NCI-H524 (cell line): ENCODE measurements at places on chromosomes 12 and 14.

GRCh38 chr14:34364201-34364600 is 97.8 kb downstream of the SPTSSA start:
- DNase-seq = no peak

GRCh38 chr14:101915871-101916815 is 48.2 kb upstream of the DYNC1H1 start:
- no peak for DNase-seq

- peak; percentile 51 for DNase-seq
Observed at GRCh38 chr14:61321385-61322010, at the start of gene PRKCH. Gene PRKCH (plus strand): TSS chr14:61321579. CDS start chr14:61322102, 523 bp downstream.

DNA sequence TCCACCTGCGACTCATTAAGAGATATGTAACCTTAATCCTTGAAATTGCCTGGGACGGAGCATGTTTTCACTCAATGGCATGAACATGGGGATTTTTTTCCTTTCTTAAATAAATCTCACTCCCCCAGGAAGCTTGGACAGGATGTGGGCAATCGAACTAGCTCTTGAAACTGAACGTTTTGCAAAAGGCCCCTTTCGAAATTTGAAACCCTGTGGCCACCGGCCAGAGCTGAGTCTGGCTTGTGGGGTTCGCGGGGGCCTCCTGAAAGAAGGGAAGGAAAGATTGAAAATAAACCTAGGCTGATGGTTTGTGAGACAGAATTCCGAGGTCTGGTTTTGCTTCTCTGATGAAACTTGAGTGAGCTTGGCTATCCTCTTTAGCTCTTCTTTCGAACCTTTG is 101.4 kb upstream of the RTL1 start:
- no peak for DNase-seq

DNA sequence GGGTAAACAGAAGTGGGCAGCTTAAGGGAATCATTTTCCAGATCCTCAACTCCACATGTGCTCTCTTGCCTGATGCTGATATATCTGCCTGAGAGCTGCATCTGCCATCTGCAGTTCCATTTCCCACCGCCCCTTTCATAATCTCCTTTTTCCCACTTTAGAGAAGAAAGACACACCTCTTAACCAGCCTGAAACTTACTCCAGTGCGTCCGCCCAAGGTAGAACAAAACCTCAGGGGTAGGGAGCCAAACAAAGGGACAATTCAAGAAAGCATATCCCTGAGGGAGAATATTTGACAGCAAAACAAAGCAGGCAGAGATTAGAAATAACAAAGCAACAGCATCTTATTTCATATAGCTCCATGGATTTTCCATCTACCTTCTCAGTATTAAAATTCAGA is 4.3 kb downstream of the MDM1 start:
- DNase-seq = peak; percentile 69

- peak; percentile 42 for DNase-seq
Observed at GRCh38 chr12:109900752-109901580, 892 bp downstream of the TCHP start.

GRCh38 chr12:126055521-126055920 is 990.3 kb downstream of the AACS start:
- no peak for DNase-seq

DNA sequence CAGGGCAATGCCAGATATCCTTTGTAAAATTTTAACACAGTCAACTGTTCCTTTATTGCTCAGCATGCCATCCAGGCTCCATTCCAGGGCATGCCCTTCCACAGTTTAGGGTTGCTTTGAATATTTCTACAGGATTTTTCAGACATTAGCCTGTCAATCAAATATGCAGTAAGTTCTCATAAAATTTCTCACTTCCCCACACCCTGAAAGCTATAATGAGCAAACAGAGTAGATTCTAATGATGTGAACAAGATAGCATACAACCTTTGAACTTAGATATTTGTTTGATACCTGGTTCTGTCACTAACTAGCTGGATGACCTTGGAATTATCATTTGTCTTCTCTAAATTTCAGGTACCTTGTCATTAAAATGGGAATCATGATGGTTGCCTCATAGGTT is 251.2 kb downstream of the SYT1 start:
- no peak for DNase-seq

GRCh38 chr14:21525962-21526671 is at the start of gene SALL2:
Gene SALL2 (minus strand): TSS chr14:21526346. CDS start chr14:21526127, 219 bp downstream.
- peak; percentile 97 for DNase-seq
